ENCODE measurements at places on chromosomes 1 and 21.
A peak's percentile ranks its signal among the peaks of the same experiment; 100 is the strongest.

- no peak for DNase-seq
Observed at GRCh38 chr1:85652327-85652726, 55.9 kb downstream of the ZNHIT6 start.

DNA sequence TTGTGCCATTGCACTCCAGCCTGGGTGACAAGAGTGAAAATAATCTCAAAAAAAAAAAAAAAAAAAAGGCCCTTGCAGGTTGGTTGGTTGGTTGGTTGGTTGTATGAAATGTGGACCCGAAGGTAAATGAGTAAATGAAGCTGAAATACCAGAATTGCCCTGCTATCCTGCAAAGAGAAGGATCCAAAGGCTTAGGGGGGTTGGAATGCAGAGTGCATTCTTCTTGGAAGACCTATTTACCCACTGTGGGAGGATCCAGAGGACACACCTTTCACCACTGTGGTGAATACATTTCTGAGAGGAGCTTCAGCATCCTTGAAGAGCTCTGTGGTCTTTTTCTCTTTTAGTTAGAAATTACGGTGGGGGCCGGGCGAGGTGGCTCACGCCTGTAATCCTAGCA is 28.7 kb upstream of the EIF4G3 start:
- no peak for DNase-seq

DNA sequence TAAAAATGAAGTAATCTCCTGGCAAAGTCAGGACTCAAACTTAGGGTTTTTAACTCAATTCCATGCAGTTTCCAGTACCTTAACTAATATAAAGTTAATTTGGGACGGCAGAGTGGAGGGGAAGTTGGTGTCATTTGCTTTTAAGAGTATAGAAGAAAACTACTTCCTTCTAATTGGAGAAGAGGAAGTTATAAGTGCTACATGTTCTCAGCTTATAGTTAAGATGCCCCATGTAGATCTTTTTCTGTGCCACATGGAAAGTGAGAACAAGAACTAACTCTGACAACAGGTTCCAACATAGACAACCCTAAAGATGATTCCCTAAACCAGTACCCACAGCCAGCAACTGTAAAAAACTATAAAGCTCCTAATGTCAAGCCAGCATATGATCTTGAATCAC is 11.5 kb downstream of the RRAGC start:
- peak; percentile 31 for DNase-seq

- no peak for DNase-seq
Observed at GRCh38 chr1:173798078-173798477, 26.4 kb upstream of the DARS2 start.

GRCh38 chr1:29436181-29436785 is 200.0 kb downstream of the PTPRU start:
- no peak for DNase-seq

DNA sequence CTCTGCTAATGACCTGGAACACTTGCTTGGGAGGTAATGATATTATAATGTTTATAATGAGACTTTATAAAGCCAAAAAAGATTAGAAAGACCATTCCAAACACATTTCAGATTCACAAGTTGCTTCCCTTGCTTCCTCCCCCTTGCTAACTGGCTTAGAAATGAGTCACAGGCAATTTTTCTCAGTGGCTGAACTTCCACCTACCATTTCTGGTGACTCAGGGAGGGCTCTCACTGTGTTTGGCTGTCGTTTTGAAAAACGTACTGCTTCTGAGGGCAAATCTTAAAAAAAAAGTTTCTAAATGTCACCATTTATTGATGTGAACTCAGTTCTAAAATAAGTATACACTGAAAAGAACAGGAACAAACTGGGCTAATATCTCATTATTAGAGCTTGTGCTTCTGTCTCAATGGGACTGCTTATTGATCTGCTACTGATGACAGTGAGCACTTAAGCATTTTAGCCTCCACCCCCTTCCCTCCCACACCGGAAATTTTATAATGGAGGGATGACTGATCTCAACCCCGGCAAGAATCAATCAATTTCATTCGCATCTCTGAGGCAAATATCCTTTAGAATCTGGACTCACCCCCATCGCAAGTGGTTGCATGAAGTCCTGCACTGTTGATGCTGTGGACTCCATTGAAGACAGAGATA is 278.3 kb downstream of the KCTD3 start:
- DNase-seq = no peak

GRCh38 chr1:25066256-25066655 is 136.2 kb upstream of the RUNX3 start:
- DNase-seq = no peak

- no peak for DNase-seq
Observed at GRCh38 chr1:28480308-28480707, 25.5 kb upstream of the RCC1 start.

DNA sequence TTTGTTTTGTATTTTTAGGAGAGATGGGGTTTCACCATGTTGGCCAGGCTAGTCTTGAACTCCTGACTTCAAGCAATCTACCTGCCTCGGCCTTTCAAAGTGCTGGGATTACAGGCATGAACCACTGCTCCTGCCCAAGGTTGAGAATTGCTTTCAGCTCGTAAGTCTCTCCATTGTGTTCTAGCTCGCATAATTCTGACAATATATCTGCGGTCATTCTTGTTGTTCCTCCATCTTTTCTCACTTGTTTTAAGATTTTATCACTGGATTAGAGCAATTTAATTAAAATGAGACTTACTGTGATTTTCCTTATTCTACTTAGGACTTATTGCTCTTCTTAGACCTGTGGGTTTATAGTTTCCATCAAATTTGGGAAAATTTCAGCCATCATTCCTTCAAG is 102.9 kb downstream of the AHCTF1 start:
- DNase-seq = no peak

DNA sequence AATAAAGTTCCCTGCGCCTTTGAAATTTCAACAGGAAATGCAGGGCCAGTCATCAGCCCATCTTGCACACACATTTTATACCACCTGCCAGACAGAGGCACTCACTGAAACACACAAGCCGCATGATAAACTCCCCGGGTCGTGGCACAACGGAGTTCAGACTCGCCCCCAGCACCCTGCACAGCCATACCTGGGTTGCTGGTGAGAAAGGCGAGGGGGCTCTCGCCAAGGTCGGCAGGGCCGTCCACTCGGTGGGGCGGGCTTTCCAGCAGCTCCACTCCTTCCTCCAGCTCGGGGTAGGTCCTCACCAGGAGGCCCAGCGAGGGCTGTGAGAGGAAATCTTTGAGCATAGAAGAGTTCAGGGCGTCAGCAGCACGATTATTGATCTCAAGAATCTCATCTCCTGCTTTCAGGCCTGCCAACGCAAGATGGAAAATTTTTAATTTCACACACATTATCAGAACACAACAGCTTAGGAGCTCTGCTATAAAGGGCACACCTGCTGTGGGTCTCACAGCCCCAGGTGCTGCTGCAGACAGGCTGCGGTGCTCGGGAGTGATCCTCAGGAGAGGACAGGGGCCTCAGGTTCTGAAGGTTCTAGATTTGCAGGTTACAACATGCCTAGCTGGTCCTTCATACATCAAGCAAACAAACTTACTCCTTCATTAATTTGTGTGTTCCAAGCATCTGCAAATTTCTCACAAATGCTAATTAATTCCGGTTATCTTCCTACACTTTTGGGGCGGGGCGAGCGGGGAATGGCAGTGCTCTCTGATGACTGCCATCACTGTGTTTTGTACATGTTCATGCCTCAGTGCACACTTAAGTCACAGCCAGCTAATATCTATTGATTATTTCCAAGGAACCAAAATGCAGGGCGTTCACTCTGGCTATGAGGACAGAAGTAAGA is 144.2 kb upstream of the KRTAP19-8 start:
- no peak for DNase-seq

GRCh38 chr1:117368116-117369108 is 1.2 kb downstream of the MAN1A2 start:
- DNase-seq = no peak

- DNase-seq = no peak
Observed at GRCh38 chr1:35856964-35857363, 26.0 kb upstream of the AGO1 start.

- no peak for DNase-seq
Observed at GRCh38 chr1:95620076-95620475, 386.1 kb downstream of the RWDD3 start.

DNA sequence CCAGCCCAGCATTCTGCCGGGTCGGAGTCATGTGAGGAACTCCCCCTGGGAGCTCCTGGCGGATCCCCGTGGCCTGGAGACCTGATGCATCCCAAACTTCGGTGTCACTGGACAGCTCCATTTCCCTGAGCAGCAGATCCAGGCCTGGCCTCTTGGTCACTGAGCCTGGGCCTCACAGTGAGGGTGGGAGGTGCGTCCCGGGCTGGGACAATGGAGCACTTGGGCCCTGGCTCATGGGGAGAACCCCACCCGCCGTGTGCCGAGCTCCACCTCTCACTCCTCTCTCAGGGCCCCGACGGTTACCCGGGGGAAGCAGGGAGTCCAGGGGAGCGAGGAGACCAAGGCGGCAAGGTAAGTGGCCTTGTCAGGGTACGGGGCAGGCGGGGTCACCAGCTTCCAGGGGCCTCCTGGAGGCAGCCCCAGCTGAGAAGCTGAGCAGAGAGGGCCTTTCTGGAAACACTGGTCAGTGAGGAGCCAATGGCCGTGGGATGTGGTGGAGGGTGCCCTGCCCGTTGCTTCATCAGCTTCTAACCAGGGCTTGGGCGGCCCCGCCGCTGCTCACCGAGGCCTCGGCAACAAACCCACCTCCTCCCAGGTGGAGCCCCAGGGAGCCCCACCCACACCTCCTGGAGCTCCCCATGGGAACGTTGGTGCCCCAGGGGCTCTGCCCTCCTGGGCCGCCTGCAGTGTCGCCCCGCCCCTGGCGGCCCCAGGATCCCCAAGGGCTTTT is 19.8 kb downstream of the COL6A2 start:
- no peak for DNase-seq

- no peak for DNase-seq
Observed at GRCh38 chr1:43973981-43974442, 748 bp upstream of the ATP6V0B start.

- no peak for DNase-seq
Observed at GRCh38 chr21:33071770-33072306, 1.9 kb downstream of the OLIG1 start.

- DNase-seq = no peak
Observed at GRCh38 chr1:57576756-57577155, 152.9 kb upstream of the DAB1 start.

DNA sequence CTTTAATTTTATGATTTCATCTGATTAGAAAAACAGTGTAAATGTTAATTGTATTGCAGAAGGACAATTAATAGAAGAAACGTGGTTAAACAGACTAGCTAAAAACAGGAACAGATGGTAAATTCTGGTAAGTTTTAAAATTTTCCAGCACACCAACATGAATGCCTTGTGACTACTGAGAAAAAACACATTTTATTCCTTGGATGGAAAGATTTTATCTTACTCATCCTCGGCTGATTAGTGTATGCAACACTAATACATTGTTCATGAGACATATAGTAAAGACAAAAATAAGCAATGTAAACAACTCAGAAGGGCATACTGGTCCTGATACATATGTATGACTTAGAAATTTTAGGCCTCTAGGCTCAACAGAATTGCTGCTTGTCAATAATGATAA is 4.9 kb upstream of the AK5 start:
- DNase-seq = no peak

GRCh38 chr1:35866991-35867390 is 16.0 kb upstream of the AGO1 start:
- DNase-seq = peak; percentile 23

DNA sequence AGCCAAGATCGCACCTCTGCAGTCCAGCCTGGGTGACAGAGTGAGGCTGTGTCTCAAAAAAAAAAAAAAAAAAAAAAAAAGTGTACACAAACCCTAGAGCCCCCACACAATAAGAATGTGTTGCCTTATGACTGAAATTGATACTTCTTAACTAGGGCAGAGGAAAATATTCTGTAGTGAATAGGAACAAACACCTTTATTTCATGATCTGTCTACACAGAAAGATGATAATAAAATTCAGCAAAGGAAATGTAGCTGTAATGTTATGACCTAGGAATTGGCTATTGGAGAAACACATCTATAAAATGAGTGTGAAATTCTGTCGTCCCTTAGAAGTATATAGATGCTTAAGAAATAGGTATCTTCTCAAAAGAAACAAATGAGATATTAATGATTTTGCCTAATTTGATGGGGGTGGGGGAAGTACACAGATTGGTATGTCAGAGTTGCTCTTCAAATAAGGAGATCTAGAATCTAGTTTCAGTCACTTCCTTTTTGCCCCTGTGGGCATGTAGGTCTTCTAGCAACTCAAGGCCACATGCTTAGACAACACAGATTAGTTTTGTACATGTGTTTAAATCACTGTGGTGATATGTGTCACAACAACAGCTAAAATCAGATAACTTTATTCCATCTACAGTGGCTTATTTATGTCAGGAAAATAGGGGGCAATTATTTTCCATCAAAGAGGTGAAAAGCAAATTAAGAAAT is 10.7 kb upstream of the GPR25 start:
- no peak for DNase-seq

DNA sequence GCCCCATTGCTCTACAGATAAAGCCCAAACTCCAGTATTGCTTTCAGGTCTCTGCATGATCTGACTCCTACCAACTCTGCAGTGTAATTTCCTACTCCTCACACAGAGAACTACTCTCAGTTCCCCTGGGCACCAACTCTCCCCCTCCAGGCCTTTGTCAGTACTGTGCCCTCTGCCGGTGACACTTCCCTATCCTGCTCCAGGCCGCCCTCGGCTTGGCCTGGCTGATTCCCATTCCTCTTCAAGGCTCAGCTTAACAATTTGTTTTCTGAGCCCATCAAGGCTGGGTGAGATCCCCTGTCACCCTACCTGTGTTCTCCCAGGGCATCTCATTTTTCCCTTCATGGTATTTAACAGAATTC is 2.6 kb downstream of the SLAMF8 start:
- DNase-seq = peak; percentile 44

DNA sequence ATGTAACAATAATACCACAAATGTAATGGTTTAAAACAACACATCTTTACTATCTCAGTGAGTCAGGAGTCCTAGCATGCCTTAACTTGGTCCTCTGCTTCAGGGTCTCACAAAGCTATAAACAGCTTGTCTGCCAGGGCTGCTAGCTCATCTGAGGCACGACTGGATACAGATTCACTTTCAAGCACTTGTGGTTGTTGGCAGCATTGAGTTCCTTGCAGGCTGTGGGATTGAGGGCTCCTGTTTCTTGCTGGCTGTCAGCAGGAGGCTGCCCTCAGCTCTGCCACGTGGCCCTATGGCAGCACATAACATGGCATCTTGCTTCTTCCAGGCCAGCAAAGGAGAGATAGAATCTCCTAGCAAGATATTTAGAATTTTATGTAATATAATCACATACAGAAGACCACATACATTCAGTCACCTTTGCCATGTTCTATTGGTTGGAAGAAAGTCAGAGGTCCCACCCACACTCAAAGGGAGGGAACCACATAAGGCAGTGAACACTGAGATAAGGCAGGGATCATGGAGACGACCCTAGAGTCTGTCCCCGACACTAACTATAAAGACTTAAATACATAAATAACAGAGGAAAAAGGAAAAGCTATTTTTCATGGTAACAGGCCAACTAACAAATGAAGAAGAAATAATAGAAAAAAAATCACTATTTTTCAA is 18.9 kb upstream of the IPP start:
- DNase-seq = no peak

Data from GDM1 (cell line).